ENCODE measurements at places on chromosomes 7 and 10.
A peak's percentile ranks its signal among the peaks of the same experiment; 100 is the strongest.

GRCh38 chr7:2051707-2052656 lies 180.8 kb downstream of the MAD1L1 start:
- DNase-seq = no peak

DNA sequence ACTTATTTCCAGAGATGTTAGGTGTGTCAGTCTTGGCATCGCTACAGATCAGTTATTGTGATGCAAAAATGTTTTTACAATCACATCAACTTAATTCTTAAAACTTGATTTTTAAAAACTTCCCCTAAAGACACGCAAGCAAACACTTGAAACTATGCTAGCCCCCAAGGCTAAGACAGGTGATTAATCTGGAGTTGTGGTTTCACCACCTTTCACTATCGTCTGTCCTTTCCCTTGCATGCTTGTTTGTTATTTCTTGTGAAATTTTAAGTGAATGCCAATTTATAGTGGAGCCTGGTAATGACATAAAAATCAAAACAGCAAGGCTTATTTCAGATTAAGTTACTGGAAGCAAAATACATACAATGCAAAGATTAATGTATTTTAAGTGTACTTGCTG lies 70.4 kb downstream of the SLC35B4 start:
- DNase-seq = no peak

DNA sequence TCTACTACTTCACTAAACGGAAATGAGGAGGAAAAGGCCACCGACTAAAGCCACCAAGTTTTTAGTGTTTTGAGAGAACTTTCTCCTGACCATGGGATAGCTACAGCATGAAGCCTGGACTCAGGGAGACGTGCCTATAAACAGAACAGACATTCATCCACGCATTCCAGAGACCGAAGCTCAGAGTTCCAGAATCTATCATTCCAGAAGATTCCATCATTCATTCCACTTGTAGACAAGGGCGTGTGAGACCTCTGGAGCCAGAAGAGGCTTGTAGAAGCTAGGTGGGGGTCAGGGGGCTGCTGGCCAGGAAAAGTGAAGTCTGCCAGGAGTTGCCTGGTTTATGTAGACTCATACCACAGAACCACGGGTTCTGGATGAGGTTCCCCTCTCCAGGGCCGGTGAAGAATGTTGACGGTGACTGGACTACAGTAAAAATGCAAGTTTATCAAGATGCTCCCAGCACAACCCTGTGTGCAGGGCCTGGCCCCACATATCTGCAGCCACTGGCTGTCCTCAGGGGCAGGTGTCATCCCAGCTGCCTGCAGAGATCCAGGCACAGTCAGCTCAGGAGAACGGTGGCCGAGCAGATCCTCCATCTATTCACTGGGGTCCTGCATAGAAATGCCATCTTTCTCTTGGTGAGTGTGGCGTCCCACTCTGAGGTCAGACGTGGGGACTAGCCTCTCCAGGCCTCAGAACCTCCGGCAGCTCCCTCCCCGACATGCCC lies 215.7 kb downstream of the USP6NL start:
- no peak for DNase-seq

- DNase-seq = no peak
Observed at GRCh38 chr7:77537136-77537777, at the start of gene PTPN12. Gene PTPN12 (plus strand): TSS chr7:77537295. CDS start chr7:77537547, 252 bp downstream.

DNA sequence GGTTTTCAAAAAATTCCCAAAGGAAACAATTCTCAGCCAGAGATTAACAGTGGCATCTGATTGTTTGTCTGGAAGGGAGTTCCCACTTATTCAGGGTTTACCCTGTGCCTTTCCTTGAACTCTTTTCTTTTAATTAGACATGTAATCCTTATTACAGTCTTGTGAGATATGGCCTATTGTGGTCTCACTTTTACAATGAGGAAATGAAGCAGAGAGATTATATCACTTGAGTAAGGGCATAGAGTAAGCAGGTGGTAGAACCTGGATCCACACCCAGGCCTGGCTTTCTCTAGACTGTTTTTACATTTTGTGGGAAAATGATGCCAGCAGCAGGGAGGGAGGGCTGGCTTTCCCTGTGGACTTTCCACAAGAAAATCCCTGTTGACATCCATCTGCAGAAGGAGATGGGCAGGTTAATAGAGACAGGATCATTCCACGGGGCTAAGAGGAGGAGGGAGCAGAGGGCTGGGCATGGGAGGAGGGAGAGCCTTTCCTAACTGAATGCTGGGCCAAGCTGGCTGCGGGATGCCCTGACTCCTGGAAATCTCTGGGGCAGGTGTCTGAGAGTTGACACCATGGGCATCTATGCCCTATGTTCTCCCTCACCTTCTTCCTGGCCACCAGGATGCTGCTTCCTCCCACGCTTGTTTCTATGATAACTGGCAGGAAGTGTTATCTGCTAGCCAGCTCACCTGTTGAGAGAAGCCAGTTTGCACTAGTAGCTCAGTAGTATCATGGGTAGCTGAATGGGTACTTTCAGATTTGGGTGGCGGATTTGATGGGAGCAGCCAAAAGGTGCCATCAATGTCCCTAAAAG lies 28.7 kb upstream of the ARHGAP22 start:
- DNase-seq = no peak

GRCh38 chr10:97547962-97548361 lies 24.6 kb upstream of the ANKRD2 start:
- no peak for DNase-seq

GRCh38 chr10:50545846-50546245 lies 77.9 kb downstream of the SGMS1 start:
- no peak for DNase-seq

GRCh38 chr7:129110258-129110981 lies 34.1 kb upstream of the TSPAN33 start:
- no peak for DNase-seq

DNA sequence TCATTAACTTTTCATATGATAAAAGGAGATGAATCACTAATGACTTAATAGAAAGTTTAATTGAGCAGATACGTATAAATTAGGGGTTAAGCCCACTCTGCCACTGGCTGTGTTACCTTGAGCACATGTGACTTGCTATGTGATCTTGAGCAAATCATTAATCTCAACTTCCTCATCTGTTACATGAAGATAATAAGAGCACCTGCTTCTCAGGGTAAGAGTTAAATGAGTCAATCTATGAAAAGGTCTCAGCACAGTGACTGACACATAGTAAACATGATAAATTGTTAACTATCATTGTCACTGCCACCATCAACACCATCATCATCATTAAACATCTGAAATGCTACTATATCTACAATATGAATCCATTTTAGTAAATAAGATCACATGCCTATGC lies 110.8 kb downstream of the TPK1 start:
- no peak for DNase-seq

DNA sequence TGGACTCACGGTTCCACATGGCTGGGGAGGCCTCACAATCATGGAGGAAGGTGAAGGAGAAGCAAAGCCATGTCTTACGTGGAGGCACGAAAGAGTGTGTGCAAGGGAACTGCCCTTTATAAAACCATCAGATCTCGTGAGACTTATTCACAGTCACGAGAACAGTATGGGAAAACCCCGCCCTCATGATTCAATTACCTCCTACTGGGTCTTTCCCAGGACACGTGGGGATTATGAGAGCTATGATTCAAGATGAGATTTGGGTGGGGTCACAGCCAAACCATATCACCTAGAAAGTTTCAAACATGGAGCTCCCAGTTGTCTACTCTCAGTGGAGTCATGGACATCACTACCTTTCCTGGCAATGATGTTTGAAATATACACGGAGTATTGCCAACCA lies 49.6 kb downstream of the CYCS start:
- DNase-seq = no peak

DNA sequence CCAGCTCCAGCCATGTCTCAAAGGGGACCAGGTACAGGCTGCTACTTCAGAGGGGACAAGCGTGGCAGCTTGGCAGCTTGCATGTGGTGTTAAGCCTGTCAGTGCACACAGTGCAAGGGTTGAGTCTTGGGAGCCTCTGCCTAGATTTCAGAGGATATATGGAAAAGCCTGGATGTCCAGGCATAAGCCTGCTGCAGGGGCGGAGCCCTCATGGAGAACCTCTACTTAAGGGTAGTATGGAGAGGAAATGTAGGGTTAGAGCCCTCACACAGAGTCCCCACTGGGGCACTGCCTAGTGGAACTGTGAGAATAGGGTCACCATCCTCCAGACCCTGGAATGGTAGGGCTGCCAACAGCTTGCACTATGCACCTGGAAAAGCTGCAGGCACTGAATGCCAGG lies 7.7 kb upstream of the NT5C3A start:
- no peak for DNase-seq

DNA sequence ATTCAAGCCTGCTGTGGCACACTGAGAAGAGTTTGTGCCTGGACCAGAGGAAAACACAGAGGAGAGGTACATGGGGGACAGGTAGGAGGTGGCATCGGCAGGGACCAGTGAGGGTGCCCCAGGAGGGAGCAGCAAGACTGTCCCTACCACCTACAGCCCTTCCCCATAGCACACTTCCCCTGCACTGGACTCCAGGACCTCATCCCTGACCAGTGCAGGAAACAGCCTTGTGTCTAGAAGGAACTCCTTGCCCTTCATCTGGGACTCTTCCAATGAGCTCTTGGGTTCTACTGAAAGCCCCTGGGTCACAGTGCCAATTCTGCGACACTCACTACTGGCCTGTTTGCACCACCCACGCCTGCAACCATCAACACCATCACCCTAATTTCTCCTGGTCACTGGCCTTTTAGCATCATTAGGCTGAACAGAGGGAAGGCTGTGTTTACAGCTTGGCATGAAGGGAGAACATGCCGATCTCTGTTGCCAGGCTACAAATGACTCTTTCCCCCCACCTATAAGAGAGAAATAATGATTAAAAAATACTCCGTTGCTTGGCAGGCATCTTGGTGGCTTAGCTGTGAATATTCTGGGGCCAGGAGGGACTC lies 371.9 kb upstream of the ZMIZ1 start:
- DNase-seq = no peak

DNA sequence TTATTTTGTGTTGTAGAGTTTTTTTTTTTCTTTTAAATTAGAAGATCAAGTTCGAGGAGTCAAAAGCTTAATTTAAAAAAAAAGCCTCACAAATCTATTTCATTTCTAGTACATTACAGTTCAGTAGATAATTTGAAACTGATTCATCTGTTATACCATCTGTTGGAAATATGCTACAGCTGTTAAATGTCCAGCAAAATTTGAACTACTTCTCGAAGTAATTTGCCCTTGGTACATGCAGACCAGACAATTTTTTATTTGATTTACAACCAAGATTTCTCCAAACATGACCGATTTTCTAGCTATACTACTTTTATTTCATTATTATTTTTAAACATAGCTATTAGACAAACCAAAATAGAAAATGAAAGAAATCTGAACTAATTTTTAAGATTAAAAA lies 647.9 kb downstream of the CNTNAP2 start:
- no peak for DNase-seq

GRCh38 chr7:44143646-44144250 lies 2.6 kb upstream of the MYL7 start:
- no peak for DNase-seq

- DNase-seq = no peak
Observed at GRCh38 chr7:151550656-151551286, 31.1 kb upstream of the RHEB start.

DNA sequence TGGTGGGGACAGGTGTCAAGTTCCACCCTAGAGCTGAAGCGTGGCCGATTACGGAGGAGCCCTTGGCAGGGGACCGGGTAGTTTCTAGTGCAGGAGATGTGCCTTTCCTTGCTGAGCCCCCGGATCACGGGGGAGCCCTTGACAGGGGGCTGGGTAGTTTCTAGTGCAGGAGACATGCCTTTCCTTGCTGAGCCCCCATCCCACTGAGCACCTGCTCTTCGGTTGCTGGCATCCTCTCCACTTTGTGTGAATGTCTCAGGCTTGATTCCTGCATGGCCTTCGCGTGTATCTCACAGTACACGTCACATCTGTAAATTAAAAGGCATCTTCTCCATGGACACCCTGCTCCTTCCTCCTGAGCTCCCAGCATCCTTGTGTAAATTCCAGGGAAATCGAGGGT lies 263.5 kb downstream of the ADARB2 start:
- no peak for DNase-seq

GRCh38 chr7:25048444-25048834 lies 68.5 kb upstream of the OSBPL3 start:
- DNase-seq = no peak

GRCh38 chr10:121999301-121999700 lies 10.3 kb downstream of the TACC2 start:
- peak; percentile 4 for DNase-seq

- DNase-seq = peak; percentile 20
Observed at GRCh38 chr10:29857843-29858701, 201.3 kb downstream of the JCAD start.

DNA sequence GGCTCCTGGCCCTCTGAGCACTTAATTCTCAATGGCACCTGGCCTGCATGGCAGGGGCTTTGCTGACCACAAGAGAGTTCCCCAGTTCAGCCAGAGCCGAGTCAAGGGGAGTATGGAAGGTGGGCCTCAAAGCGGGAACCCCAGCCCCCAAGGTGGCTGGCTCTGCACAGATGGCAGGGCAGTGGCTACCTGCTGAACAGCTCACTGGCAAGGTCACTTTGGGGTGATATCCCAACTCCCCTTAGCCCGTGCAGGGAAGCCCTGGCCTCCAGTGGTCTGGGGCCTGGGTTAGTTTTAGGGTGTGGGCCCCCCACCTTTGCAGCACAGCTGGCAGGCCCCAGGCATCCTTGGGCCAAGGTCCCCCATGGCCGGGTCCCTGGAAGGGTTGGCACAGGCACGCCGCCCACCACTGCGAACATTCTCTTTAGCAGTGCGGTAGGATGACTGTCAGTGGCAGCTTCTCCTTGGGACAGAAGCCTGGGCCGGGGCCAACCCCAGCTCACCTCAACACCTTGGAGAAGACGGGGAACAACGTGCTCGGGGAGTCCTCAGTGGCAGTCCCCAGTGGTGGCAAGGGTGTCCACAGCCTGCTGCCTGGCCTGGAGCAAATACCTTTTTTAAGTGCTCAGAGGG lies 36.8 kb downstream of the PPIF start:
- DNase-seq = no peak

DNA sequence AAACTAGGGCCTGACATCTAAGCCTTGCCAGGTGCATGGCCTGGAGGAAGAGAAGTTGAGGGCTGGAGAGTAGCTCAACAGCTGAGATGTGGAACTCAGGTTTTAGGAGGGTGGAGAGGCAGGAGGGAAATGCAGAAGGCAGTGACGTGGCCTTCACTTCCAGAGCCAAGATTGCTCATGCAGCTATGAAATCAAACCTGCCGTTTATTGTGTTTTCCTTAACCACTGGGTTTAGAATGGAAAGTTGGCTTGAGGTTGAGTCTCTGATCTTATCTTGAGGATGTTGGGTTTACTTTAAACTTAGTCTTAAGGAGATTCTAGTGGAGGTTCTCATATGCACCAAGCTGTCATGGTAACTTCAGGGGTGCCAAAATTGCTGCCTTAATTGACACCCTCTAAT lies 178.6 kb downstream of the SORCS3 start:
- DNase-seq = no peak

DNA sequence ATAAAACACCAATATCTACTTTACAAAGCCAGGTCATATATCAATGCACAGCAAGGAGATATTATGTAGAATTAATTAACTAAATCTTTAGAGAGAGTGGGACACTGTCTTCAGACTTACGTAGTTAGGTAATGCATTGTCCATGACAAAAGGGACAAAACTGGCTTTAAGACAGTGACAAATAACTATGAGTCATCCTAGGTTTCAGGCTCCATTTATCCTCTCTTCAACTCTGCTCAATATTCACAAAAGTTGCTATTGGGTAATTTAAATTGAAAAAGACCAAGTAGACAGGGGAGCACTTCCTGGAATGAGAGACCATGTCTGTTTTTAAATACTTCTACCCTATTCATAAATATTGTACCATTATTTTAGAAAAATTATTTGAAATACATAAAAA lies 464.5 kb downstream of the ARL4A start:
- no peak for DNase-seq

Measured in BJ (cell line).